ENCODE measurements at places on chromosomes 16 and 17.

GRCh38 chr17:2089021-2089422 lies 34.1 kb downstream of the HIC1 start:
- DNase-seq = peak; percentile 63

- DNase-seq = no peak
Measured at GRCh38 chr16:27272076-27272475, 3.5 kb upstream of the NSMCE1 start.

DNA sequence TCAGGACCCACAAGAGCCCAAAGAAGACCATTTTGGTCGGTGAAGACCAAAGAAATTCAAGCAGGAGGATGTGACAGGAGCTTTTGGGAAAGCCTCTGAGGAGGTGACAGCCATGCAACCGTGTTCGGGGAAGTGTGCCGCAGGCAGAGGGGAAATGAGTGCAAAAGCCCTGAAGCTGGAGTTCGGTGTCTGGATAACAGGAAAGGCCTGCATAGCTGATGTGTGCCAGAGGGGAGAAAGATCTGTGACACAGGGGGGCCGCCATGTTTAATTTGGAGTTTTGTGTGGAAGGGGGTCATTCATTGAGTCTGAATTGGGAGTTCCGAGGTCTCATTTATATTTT lies 870 bp upstream of the ZC3H7A start:
- no peak for DNase-seq

GRCh38 chr17:28744972-28745785 lies 1.4 kb downstream of the TRAF4 start:
- peak; percentile 58 for DNase-seq

DNA sequence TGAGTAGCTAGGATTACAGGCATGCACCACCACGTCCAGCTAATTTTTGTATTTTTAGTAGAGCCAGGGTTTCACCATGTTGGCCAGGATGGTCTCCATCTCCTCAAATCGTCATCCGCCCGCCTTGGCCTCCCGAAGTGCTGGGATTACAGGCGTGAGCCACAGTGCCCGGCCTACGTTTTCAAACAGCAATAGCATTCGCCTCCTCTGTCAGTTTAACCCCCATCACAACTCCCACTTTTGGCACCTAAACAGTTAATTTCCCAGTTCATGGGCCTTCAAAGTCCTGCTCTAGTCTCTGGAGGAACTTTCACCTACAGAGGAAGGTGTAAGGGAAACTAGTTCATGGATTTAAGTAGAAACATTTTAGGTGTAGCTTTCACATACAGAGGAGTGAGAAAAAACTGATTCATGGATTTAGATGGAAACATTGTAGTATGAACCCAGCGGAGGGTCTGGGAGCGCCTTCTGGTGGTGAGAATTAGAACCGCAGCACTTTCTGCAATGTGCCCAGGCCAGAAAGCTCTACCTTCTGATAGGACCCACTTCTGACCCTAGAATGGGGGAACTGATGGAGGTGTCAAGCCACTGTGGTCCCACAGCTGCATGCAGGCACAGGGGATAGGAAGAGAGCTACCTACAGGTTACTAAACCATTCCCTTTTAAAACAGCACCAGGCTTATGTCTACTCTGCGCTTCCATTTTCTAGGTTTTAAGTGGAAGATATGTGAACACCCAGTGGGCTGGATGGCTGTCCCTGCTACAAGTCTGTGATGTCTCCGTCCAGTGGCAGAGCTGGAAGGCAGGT lies 12.0 kb upstream of the MEOX1 start:
- peak; percentile 59 for DNase-seq

DNA sequence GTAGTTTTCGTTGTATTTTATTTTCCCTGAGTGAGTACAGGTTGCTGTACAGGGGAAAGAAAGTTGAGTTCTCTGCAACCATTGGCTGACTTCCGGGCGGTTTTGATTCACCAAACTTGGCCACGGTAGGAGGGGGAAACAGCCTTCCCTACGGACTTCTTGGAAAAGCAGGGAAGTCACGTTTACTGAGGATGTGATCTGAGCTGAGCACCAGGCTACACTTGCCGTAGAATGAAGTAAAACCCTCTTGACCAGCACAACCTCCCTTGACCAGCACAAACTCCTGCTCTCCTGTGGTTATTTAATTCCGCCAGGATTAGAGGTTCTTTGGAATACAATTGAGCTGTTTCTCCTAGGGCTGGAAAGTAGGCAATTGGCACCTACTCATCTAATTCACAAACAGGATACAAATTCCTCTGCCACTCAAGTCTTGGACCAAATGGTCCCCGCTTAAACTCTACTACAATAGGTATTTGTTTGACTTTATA lies 242.0 kb upstream of the RBFOX1 start:
- DNase-seq = no peak

DNA sequence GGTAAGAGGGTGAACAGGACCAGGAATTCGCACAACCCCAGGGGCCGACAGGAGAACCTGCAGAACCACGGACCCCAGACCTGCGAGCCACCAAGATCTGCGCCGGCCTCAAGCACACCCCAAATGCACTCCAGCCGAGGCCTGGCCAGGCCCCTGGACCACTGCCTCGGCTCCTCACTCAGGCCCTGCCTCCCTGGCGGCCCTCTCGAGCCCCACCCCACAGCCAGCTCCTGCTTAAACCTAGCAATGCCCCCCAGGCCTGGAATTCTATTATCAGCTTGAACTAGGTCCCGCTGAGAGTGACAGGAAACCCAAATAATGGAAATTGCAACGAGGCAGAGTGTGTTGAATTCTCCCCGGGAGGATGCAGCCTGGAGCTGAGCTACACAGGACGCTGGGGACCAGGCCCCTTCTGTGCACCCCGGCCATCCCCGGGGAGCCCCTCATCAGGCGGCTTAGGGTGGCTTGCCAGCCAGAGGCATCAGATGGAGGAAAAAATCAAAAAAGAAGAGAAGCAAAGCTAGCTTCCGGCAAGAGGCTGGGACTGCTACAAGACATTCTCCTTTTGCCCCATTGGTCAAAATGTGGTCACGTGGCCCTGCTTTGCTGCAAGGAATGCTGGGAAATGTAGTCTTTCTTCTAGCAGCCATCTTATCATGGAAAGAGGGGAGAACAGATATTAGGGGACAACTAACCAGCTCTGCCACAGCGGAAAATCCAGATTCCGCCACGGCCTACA lies 2.4 kb upstream of the ENPP7 start:
- peak; percentile 85 for DNase-seq

- no peak for DNase-seq
Measured at GRCh38 chr16:57388359-57389086, 16.0 kb upstream of the CCL17 start.

GRCh38 chr17:49851387-49852291 lies 3.8 kb upstream of the TAC4 start:
- peak; percentile 64 for DNase-seq

GRCh38 chr16:57083485-57084126 lies 8.8 kb upstream of the CPNE2 start:
- no peak for DNase-seq

DNA sequence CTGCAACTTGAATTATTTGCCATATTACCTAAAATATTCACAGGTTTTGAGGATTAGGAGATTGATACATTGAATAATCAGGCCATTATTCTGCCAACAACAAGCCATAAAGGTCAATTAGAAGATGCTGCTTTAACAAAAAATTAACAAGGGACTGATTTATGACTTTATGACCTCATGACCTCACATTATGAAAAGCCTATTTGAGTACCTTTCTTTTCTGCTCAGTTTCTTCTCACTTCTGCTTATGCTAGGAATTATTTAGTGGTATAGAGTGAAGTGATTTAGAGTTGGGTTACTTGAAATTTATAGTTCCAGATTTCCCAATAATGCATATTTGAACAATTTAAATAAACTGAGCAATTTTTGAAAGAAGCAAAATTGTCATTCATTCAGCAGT lies 121.6 kb downstream of the CHD9 start:
- DNase-seq = no peak

- no peak for DNase-seq
Measured at GRCh38 chr17:50745631-50746030, 21.7 kb downstream of the ANKRD40CL start.

- DNase-seq = no peak
Measured at GRCh38 chr17:60896996-60897395, 219.3 kb downstream of the BCAS3 start.

- DNase-seq = no peak
Measured at GRCh38 chr16:89293276-89294143, 76.0 kb downstream of the ZNF778 start.

GRCh38 chr16:2598723-2599122 lies 60.9 kb downstream of the PDPK1 start:
- DNase-seq = no peak

DNA sequence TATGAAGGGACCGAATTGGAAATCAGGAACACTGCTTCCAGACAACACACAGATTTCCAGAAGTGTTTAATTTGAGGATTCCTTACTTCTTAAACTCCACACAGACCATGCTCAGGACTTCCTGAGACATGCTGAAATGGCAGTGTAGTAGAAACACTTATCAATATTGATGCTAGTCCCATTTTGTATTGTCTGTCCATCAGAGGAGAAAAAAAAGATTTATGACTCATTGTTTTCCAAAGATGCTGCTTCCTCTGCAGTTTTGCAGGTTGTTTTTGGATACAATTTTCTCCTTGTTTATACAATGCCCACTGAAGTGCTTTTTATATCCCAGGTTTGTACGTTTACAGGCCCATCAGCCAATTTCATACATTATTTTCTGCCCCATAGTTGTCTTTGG lies 68.3 kb upstream of the TANC2 start:
- DNase-seq = peak; percentile 12

- peak; percentile 8 for DNase-seq
Measured at GRCh38 chr17:27976331-27976730, 66.1 kb upstream of the NLK start.

- peak; percentile 63 for DNase-seq
Measured at GRCh38 chr17:40516581-40517285, 15.3 kb upstream of the TNS4 start.

DNA sequence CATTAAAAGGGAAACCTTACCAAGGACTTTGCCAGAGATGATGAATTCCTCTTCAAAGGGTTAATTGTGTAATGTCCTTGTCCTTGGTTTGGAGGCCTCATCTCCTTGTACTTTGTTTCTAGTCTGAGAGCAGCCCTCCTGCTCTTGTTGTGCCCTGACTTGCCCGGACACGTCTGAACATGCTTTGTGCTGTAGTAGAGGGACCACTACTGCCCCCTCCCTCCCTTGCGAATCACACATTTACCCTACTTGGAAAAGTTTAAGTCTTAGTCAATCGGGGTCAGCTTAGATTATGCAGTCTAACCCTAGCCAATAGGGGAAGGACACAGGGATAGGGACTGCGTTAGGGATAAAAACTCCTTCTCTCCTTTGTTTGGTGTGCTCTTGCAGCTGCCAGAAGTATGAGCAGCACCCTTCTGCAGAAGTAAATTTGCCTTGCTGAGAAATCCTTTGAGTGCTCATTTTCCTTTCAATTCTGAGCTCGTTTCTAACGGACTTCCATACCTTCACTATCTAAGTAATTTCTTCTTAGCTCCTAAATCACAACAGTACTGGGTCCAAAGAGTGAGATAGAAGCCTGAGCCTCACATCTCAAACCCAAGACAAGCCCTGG lies 26.4 kb upstream of the CLEC3A start:
- no peak for DNase-seq

DNA sequence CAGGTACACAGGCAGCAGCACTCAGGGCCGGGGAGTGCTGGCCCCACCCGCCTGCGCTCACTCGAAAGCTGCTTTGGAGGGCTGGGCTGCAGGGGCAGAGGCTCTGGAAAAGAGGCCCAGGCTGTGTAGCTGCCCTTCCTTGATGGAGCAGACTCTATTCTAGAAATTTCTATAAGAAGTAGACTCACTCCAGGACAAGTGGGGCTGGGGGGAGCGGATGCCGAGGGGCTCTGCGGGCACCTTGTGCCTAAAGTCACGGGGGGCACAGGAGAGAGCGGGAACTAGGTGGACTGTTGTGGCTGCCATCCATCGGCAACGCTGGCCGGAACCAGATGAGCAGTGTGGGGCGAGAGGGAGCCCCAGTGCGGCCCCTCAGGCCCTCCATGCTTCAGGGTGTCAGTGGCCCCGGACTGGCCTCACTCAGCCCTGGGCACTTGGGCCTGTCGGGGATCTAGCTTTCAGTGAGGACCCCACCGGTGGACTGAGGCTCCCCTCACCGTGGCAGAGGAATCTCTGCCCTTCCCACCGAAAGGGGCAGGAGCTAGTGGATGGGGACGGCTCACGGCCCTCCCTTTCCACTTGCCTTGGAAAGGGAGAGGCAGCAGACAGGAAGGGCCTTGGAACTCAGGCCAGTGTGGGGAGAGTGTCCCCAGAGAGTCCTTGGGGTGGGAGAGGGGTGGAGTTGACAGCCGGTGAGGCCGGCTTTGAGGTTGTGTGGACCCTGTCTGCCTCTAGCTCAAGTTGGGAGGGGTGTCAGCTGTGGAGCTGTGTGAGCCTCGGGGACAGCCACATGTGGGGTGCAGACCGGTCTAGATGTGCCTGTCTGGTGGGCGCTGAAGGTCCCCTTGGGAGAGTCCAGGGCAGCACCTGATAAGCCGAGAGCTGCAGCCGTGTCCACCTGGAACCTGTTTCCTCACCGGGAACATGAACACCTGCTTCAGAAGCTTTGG lies 16.6 kb downstream of the ENDOV start:
- no peak for DNase-seq
